Endodermal cell (in vitro differentiated cells): ENCODE measurements at places on chromosomes 11 and 22. TPM values are rescaled to one million over a fixed set of nuclear protein-coding genes. Genes with fewer than 3 reads are reported as not detected.

GRCh38 chr11:126359431-126360048 is 4.1 kb downstream of the ST3GAL4 start:
- DNase-seq: no peak

P2RX3 gene
- total RNA-seq: not detected in 2 replicates

GRCh38 chr11:12210200-12210599 is 99.8 kb downstream of the MICAL2 start:
- no peak for DNase-seq

DNA sequence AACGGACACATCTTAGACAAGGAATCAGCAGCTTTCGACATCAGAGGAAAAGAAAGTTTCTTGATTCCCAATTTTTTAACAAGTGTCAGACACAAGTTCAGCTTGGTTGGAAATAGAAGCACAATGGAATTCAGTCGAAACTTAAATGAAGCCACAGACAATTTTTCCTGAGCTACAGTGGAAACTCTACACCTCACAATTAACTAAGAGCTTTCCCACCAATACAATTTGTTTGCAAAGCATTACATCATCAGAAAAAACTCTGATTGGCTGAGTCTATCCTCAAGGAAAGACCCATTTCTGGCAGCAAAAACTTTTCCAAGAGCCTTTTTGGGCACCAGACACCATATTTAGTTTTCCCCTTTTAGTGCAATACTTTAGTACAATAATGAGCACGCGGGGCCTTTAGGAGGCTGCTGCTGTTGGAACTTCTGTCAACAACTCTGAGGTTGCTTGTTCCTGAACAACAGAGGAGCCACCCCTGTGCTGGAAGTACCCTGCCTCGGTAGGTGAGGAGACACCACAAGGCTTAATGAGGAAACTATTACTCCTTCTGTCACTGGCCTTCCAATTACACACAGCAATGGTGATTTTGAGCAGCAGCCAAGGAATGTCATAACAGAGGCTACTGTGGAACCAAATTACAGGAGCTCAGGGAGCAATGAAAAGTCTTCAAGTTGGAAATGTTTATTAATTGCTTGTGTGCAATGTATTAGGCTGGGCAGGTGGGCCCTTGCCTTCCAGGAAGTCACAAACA is 61.9 kb upstream of the BARX2 start:
- no peak for DNase-seq

MRGPRG gene
- total RNA-seq: not detected in 2 replicates

GRCh38 chr11:17513853-17514252 is 30.4 kb downstream of the USH1C start:
- no peak for DNase-seq

DNA sequence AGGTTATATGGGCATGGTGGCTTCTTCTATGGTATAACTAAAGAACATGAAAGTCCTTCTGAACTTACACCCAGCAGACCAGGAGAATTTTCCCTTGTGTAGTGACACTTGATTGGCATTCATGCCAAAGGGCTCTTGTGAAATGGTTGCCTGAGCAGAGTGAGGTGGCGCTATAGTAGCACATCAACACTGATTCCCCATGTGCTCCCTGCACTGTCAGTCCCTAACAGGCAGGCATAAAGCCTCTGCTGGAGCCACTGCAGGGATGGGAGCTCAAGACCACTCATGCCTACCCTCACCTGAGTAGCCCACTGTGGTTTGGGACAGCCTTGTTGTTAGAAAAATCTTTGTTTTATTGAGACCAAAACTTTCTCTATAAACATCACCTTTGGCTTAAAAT is 92.6 kb upstream of the LIN7C start:
- DNase-seq: peak; percentile 75

DNA sequence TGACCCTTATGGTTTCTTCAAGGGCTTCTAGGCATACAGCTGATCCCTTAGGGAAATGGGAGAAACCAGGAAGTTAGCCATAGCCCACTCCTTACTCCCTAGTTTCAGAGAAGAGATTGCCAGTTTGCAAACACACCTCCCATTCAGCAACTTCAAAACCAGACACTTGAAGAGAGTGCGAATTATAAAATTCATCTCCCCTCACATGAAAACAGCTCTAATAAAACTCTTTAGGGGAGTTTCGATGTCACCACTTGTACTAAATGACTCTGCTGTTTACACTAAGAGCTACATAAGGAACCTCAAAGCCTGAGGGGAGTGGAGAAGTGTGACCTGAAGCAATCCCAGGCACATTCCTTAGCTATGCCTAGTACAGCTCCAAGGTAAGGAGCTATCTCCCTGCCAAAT is 8.3 kb downstream of the LGR4 start:
- no peak for DNase-seq

KMT5B gene
- 56.3 and 62.3 TPM in 2 replicates for total RNA-seq

DNA sequence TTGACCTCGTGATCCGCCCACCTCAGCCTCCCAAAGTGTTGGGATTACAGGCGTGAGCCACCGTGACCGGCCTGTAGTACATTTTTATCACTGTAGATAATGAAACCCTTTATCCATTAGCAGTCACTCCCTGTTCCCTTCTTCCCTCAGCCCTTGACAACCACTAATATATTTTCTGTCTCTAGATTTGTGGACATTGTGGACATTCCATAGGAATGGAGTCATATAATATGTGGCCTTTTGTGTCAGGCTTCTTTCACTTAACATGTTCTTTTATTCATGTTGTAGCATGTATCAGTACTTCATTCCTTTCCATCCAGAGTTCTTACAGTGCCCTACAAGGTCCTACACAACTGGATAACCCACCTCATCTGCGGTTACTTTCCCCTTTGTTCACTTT is 30.5 kb downstream of the RRM1 start:
- no peak for DNase-seq

GRCh38 chr22:30943368-30943767 is 25.2 kb downstream of the MORC2 start:
- no peak for DNase-seq

- no peak for DNase-seq
Measured at GRCh38 chr11:28526406-28526751, 418.2 kb downstream of the METTL15 start.

GRCh38 chr22:21865041-21865440 is 2.4 kb downstream of the MAPK1 start:
- DNase-seq: no peak

GRCh38 chr11:68021167-68021787 is 9.2 kb upstream of the NDUFS8 start:
- DNase-seq: peak; percentile 79
